ENCODE measurements at places on chromosomes 7 and 10.
A peak's percentile ranks its signal among the peaks of the same experiment; 100 is the strongest.

- no peak for DNase-seq
These were observed 84.4 kb upstream of the NOBOX start for GRCh38 chr7:144487901-144488300.

DNA sequence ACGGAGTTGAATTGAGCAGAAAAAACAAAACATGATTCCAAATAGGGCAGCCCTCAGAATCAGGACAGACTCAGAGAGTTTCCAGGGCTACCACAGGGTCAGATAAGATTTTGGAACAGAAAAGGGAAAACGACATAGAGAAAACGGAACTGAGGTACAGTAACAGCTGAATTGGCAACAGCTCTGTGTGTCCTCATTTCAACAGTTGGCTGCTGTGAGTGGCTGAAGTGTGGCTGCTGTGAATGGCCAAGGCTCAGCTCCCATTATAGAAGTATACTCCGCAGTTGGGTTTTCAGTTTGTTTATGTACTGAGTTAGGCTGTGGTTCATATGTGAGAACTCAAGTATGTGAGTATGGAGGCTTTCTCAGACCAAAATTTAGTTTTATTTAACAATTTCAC lies 32.0 kb downstream of the ANTXRL start:
- no peak for DNase-seq

GRCh38 chr10:49827297-49827696 lies 65.2 kb upstream of the OGDHL start:
- DNase-seq, result no peak

DNA sequence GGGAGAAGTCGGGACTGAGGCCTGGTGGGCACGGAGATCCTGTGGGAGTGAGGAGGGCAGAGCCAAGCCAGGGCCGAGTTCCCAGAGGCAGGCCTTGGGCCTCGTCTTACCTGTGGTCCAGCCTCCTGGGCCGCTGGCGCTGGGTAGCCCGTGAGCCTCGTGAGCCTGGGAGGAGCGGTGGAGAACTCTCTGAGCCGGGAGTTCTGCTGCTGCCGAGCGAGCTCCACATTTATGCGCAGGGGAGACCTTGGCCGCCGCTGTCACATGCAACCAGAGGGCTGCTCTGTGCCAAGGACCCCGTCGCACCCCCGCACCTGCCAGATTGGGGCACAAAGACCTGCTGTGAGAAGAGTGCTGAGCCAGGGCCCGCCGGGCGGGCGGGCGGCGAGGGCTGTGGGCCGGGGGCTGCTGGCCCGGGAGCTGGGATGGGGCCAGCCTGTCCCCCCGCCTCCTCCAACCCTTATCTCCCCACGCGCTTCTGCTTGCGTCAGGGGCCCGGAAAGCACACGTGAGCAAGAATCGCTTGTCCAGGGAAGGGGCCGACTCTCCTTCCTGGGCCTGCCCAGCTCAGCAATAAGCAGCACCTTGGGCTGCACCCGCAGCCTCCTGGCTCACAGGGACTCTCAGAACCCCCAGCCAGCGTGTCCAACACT lies 10.2 kb downstream of the VENTX start:
- no peak for DNase-seq

- DNase-seq, result peak; percentile 73
These were observed 8.2 kb upstream of the EFCAB10 start for GRCh38 chr7:105589356-105590077.

GRCh38 chr7:133207687-133208086 lies 45.2 kb upstream of the EXOC4 start:
- DNase-seq, result no peak

- DNase-seq, result no peak
These were observed 62.2 kb downstream of the SAMD9 start for GRCh38 chr7:93055543-93056107.

- no peak for DNase-seq
These were observed 516.9 kb upstream of the LRRN3 start for GRCh38 chr7:110573862-110574528.

All from SW 1271 (cell line).